ENCODE measurements at places on chromosomes 5 and 9.
A peak's percentile ranks its signal among the peaks of the same experiment; 100 is the strongest.

DNA sequence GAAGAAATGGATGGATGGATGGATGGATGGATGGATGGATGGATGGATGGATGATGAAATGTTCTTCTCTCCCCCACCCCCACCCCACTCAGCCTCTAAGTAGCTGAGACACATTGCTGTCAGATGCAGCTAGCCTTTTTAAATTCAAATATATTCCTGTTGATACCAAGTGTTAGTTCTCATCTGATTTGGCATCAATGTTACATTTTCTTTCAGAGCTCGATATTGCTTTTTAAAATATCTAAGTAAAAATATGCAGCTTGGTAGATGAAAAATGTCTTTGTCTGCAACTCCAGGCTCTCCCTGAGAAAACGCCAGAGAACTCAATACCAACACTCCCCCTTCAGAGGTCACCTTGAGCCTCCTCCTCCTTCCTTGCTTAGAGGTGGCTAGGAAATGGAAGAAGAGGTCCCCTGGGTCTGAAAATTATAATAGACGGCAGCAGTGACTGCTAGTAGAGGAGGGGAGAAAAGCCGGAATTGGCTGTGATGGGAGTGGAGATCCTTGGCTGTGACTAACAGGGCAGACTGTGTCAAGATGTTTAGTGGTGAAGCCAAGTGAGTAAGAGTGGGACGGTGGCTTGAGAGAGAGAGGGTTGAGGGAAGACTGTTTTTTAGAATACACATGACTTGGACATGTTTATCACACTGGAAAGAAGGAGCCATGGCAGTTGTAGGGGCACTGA is 156.0 kb downstream of the ZNF462 start:
- no peak for DNase-seq

GRCh38 chr5:172106511-172107356 is 81.3 kb downstream of the STK10 start:
- DNase-seq, result peak; percentile 52

DNA sequence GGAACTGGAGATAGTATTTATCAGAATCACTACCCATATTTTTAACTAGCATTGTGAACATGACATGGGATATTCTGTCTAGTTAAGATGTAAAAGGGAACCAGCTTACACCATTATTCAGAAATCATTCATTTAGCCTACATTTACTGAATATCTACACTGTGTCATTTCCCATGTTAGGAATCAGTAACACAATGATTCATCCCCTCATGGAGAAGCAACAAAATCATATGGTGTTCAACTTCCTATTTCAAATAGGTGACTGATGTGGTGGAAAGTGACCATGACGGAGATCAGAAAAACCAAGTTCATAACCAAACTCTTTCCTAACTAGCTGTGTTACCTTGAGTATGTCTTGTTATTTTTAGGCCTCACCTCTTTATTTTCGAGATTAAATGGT is 550.0 kb upstream of the TUSC1 start:
- no peak for DNase-seq

GRCh38 chr5:132100672-132101261 is 27.2 kb downstream of the CSF2 start:
- DNase-seq, result no peak

DNA sequence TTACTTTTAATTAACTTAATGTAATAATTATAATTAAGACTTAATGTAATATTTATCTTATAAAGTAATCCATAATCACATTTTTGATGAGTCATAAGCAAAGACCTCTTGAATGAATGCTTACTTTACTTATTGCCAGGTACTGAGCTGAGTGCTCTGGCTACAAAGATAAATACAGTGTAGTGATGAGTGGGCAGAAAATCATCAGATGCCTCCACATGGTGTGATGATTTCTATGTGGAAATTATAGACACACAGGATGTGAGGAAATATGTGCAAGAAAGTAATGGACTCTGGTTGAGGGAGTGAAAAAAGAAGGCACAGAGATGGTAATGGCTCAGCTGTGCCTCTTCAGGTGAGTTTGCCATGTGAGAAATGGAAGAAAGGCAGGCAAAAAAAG is 422.6 kb upstream of the CD180 start:
- DNase-seq, result no peak

- DNase-seq, result no peak
Measured at GRCh38 chr9:96158147-96158546, 143.8 kb downstream of the HSD17B3 start.

DNA sequence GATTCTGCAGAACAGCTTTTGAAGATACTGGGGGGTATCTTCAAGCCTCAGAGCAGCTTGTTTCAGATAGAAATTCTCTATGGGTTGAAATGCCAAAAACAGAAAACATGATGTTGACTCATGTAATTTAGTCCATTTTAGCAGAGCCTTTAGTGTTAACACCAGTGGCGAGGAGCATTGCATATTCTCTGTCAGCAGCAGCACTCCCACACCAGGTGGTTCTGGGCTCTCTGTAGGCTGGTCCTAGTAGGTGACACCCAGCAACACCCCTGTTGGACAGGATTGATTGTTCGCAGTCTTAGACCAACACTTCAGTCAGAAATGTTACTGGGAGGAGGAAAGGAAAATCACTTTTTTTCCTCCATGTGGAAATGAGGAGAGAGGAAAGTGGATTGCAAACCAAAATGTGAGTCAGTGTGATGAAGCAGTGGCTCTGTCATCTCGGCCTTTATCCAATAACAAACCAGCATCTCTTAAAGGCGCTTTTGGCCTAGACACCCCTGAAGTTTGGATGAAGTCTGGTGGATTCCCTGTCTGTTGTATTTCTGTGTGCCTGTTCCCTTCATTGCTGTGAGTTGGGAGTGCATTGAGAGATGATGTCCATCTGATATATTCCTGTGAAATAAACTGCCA is 16.8 kb downstream of the SLC46A2 start:
- DNase-seq, result no peak

- no peak for DNase-seq
Measured at GRCh38 chr5:34571677-34572041, 84.5 kb upstream of the RAI14 start.

GRCh38 chr5:42655982-42656650 is 100.5 kb upstream of the CCDC152 start:
- DNase-seq, result no peak

DNA sequence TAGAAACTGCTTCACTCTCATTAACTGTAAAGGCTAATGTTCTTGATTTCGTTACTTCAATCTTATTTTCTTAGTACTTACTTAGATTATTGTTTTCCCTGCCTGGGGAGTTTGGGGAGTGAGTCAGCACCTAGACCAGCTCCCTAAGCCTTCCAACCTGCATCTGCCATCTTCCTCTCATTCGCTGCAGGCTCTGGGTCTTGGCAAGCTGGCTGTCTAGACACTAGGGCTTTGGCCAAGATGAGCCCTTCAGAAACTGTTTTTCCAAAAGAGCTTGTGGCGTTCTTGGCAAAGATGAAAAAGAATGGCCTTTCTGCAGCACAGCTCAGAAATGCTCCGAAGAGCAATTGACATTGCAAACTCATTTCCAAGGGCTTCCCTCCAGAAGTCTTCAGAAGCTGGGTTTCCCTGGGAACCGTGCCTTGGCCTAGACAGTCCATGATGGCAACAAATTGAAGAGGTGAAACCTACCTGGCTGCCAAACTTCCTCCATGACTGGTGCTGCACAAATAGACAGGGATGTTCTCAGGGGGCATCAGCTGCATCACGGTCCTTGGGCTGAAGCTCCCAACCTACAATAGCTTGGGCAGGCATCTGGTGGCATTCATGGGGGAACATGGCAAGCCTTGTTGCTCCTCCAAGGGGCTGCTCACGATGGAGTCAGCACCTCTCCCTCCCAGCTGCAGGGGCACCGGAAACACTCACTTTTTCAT is 76.6 kb downstream of the NSUN2 start:
- no peak for DNase-seq

DNA sequence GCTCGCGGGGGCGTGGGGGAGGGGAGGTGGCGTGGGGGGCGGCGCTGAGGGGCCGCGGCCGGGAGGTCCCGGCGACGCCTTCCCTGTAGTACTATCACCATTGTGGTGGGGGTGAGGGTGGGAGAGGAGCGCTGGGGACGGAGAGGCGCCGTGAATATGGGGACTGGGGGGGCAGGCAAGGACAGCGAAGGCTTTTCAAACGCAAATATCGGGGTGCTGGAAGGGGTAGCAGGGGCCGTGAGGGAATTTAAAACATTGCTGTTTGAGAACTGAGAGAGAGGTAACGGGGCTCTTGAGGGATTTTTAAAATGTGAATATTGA is 427 bp downstream of the RBM27 start:
- DNase-seq, result no peak

DNA sequence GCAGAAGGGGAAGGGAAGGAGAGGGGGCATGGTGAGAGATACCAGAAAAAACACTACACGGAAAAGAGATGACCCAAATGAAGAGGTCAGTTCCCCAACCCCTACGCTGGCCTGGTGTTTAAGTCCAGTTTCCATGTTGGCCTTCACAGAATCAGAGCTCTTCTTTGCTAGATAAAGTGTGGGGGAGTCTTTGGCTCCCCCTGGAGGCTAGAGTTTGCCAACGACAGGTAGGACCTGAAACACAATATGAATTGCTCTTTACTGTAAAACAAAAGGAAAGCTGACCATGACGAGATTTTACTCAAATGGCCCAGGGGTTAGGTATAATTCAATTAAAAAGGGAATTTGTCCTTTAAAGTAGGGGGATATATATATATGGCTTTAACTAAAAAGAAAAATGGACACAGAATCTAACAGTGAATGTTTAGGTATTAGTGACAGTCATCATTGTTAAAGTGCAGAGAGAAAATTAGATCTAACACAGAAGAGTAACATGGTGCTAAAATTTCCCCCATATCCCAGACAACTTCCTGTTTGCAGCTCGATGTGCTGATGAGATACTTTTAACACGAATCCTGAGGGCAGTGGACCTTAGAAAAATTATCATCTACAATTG is 92.0 kb downstream of the SV2C start:
- peak; percentile 42 for DNase-seq

DNA sequence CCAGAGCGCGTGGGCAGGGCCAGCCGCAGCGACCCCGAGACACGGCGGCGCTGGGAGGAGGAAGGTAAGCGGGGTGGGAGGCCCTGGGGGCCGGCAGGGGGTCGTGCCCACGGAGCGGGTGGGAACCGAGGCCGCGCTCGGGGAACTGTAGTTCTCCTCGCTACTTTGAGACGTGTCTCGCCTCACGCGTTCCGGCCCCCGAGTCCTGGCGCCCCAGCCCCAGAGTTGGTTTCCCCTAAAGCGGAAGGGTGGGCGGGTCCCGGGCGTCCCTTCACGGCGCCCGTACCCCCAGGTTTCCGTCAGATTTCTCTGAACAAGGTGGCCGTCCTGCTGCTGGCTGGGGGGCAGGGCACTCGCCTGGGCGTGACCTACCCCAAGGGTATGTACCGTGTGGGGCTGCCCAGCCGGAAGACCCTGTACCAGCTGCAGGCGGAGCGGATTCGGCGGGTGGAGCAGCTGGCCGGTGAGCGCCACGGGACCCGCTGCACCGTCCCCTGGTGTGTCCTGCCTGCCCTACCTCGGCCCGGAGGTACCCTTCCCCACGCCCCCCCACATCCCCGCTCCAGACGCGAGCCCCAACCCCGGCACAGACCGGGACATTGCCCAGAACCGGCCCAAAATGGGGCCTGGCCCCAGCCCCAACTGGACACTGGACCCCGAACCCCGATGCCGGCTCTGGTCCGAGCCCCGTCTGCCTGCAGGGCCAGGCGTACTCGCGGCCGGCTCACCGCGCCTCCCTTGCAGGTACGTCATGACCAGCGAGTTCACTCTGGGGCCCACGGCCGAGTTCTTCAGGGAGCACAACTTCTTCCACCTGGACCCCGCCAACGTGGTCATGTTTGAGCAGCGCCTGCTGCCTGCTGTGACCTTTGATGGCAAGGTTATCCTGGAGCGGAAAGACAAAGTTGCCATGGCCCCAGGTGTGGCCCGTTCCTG is 709 bp downstream of the UAP1L1 start:
- DNase-seq, result no peak

GRCh38 chr9:131809941-131810344 is 70.1 kb upstream of the RAPGEF1 start:
- no peak for DNase-seq

Measured in activated T-cell treated with anti-CD3 and anti-CD28 coated beads for 24 hours (primary cell).